ENCODE measurements at places on chromosomes 6 and 20. TPM values are rescaled to one million over a fixed set of nuclear protein-coding genes. Genes with fewer than 3 reads are reported as not detected.

- no peak for DNase-seq
These were observed 24.9 kb upstream of the SCUBE3 start for GRCh38 chr6:35188886-35189285.

GRCh38 chr6:25138934-25139415 lies 140.2 kb upstream of the CARMIL1 start:
- no peak for DNase-seq

GRCh38 chr6:144466716-144467115 lies 181.6 kb downstream of the UTRN start:
- no peak for DNase-seq

DNA sequence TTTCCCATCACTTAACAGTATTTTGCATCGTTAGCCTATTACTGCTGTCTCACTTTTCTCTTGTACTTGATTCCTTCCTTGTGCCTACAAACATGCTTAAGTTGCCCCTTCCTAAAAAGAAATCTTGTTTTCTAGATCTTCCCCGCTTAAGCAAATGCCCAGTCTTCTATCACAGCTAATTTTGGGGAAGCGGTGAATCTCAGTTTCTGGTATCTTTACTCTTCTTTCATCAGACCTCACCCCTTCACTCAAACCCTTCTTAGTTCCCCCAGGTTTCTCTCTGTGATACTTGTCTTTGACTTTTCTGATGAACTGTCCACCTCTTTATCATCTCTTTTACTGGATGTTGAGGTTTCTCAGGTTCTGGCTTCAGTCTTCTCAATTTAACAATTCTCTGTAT lies 14.2 kb downstream of the VAPB start:
- no peak for DNase-seq

- DNase-seq: no peak
These were observed 38.1 kb downstream of the UQCC1 start for GRCh38 chr20:35373661-35374060.

Gene NNAT
- total RNA-seq: 5.3 TPM

Gene BCAS1
- total RNA-seq: 4.3 TPM

DNA sequence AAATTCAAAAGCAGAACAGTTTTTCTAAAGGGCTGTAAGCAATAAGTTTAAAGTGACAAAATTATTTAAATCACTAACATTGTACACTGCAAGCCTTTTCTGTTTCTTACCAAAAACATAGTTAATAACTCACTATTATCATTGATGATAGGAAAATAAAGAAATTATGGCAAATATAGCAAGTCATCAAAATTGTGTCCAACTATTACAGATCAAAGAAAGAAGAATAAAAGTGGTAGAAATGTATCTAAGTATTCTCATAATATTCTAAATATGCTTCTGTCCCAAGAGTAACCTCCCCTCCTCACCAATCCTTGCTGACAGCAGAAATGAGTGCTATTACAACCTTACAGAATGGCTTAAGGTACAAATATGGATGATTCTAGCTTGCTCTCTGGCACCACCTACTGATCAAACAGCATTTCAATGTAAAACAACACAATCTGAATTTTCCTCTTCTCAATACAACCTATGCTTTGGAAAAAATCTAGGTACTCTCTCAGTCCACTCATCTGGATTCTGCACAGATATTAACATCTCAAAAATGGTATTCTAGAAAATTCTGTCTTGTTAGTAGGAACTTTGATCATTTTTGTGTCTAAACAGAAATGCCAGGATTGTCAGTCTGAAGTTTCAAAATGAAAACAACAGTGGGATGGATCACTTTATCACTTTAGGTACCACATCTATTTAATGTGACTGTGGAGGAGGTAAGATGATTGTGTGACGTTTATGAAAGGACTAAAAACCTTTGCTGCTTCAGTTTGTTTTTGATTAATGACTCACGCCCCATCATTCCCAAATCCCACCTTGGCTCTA lies 40.9 kb downstream of the ZFP64 start:
- DNase-seq: peak; percentile 37

Gene LIN28B
- 5.1 TPM for total RNA-seq

Gene HLA-DQA1
- total RNA-seq: not detected

DNA sequence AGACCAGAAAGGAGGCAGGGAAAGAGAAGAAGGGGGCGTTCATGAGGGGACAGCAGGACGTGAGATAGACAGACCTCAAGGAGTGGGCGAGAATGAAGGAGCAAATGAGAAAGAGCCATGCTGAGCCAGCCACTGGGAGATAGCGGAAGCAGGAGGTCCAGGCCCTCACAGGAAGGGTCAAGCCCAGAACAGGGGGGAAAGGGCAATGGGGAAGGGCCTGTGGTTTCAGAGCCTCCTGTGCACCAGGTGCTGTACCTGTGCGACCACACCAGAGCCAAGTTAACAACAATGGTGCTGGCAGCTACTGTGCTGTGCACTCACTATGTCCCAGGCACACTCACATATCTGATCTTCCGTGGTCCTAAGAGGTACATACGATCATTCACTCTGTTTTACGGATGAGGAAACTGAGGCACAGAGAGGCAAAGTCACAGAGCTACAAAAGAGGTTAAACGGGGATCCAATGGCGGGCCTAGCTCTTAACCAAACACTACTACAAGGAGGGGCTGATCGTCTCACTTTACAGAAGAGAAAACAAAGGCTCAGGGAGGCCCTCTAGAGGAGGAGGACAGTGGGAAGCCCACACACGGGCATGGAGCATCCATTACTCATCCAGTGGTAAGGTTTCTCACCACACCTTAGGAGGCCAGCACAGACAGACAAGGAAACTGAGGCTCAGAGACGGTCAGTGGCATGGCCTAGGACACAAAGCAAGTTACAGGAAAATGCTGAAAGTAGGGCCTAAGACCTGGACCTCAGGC lies 129.1 kb downstream of the PREX1 start:
- DNase-seq: no peak
